ENCODE measurements at places on chromosomes 4 and X.

DNA sequence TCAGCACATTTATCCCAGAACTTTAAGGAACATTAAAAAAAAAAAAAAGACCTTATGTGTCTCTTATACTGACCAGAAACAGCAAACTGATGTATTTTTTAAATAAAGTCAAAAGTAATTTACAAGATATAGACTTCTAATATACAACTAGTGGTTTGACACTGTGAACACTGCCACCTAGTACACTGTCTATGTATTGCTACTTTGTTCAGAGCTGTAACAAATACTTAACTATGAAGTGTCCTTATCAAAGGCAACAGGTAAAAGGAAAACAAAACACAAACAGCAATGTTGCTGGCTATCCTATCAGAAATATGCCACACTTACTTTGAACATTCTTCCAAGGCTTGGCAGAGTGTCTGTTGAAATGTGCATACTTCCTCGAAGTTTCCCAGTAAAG is 60.4 kb downstream of the CD40LG start:
- no peak for DNase-seq

GRCh38 chr4:7632971-7633370 is 198.2 kb upstream of the PSAPL1 start:
- no peak for DNase-seq

- DNase-seq: peak; percentile 49
These were observed 36.1 kb upstream of the IQSEC2 start for GRCh38 chrX:53317365-53318069.

- DNase-seq: no peak
These were observed 2.0 kb downstream of the DDX3X start for GRCh38 chrX:41335958-41336331.

DNA sequence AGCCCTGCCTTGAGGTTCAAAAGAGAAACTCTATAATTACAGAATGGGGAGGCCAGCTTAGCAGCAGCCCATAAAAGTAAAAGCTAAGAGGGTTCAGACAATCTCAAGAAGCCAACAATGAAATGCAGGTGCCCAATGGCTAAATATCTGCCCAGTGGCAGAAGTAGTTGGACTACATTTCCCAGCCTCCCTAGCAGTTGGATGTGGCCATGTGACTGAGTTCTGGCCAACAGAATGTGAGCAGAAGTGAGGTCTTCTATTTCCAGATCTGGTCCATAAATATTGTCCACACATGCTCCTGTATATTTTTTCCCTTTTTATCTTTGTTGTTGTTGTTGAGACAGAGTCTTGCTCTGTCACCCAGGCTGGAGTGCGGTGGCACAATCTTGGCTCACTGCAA is 127.9 kb upstream of the NHS start:
- no peak for DNase-seq

DNA sequence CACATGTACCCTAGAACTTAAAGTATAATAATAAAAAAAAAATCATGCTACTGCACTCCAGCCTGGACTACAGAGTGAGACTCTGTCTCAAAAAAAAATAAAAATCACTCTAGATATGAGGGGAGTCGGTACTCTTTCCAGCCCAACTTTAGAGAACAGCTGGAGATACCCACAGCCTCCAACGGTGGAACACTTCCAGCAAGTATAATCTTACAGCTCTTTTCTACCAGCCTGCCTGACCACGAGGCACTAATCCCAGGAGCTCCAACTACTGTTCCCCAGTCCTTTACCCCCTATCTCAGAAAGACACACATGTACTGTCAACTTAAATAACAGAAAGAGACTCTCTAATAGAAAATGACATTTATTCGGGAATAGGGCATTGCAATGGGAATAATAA is 46.8 kb downstream of the STEEP1 start:
- no peak for DNase-seq

- DNase-seq: no peak
These were observed 788.9 kb downstream of the RPA4 start for GRCh38 chrX:97672608-97673007.

DNA sequence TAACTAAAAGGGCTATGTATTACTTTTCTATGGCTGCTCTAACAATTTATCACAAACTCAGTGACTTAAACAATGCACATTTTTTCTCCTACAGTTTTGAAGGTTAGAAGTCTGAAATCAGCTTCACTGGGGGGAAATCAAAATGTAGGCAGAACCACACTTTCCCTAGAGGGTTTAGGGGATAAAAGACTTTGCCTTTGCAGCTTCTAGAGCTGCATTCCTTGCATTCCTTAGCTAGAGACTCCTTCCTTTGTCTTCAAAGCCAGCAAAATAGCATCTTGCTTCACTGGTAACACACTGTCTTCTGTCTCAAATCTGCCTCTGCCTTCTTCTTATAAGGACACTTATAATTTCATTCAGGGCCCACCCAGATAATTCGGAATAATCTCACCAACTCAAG is 152.4 kb upstream of the SPIN4 start:
- peak; percentile 48 for DNase-seq

- no peak for DNase-seq
These were observed 244.3 kb downstream of the PTTG2 start for GRCh38 chr4:38204339-38205035.

DNA sequence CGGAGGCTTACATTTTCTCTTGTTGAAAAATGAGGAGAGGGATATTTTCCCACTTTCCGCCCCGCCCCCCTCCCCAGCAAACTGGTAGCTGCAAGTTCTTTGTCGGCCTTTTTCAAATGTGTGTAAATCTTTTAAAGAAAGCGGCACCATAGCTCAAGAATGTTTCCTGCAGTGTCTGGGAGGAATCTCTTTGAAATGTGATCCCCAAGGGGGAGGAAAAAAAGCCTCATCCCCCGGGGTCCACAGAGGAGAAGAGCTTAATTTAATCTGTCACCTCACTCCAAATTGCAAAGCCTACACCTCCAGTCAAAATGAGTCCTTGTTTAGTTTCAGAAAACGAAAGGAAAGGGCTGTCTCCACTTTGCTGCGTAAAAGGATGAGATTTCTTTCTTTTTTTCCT is 34.8 kb downstream of the ASMT start:
- DNase-seq: peak; percentile 63
